ENCODE measurements at places on chromosomes 1 and 21. TPM values are rescaled to one million over a fixed set of nuclear protein-coding genes. Genes with fewer than 3 reads are reported as not detected.

DNA sequence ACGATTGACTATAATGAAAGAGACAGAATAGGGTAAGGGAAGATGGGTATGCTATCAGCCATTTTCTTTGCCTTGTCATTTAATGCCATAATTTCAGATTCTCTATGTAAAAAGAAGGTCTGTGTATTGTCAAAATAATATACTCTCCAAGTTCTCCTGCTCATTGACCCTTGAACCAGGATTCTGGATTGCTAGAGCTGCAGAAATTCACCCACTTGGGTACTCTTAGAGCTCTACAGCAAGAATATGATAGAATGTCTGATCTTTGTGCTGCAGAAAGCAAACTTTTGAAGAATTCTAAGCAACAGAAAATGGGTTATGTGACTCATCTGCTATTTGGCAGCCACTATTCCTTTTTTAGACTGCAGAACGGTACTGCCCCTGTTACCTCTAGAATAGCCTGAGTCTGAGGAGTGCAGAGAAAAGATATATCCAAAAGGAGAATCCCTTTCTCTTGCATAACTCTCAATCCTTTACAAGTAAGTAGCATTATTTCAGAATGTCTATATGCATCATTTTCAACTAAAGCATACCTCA, 78.2 kb upstream of the TENT5C start:
- H3K27me3 ChIP-seq: no peaks in the 10 kb centered on the region
- no peak for DNase-seq
- no peak overlapping the region for H3K4me3 ChIP-seq
- no peaks in the 10 kb centered on the region for H3K4me1 ChIP-seq

GRCh38 chr1:214031267-214031650, 43.5 kb downstream of the PROX1 start:
- no peak for DNase-seq
- H3K27ac ChIP-seq: no peak overlapping the region
- H3K36me3 ChIP-seq: no peaks in the 10 kb centered on the region
- no peaks in the 10 kb centered on the region for H3K4me1 ChIP-seq

DNA sequence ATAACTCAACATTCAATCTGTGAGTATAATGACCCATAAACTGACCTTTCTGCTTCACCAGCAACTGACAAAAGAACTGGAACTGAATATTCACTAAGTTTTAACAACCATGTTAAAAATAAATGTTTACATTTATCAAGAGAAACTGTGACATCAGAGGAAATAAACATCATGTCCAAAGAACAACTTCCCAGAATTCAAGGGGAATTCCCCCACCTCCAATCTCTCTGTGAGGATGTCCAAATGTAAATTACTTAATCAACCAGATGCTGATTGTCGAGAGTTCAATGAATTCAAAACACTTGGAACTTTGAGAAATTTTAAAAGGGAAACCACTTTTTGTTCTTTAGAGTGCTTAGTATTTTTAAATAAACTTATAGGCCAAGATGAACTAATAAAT, 365.6 kb upstream of the ADGRL2 start:
- no peaks in the 10 kb centered on the region for H3K27me3 ChIP-seq
- no peaks in the 10 kb centered on the region for H3K36me3 ChIP-seq
- no peaks in the 10 kb centered on the region for H3K4me1 ChIP-seq
- peak overlapping the region; percentile 33 for H3K27ac ChIP-seq
- no peak overlapping the region for H3K4me3 ChIP-seq

- no peak overlapping the region for H3K4me3 ChIP-seq
- peaks cover 22% of the 10 kb centered on the region for H3K27me3 ChIP-seq
- DNase-seq: no peak
- H3K4me1 ChIP-seq: no peaks in the 10 kb centered on the region
- H3K36me3 ChIP-seq: no peaks in the 10 kb centered on the region
- no peak overlapping the region for H3K27ac ChIP-seq
Observed at GRCh38 chr1:33692206-33693188, 171.4 kb upstream of the HMGB4 start.

DNA sequence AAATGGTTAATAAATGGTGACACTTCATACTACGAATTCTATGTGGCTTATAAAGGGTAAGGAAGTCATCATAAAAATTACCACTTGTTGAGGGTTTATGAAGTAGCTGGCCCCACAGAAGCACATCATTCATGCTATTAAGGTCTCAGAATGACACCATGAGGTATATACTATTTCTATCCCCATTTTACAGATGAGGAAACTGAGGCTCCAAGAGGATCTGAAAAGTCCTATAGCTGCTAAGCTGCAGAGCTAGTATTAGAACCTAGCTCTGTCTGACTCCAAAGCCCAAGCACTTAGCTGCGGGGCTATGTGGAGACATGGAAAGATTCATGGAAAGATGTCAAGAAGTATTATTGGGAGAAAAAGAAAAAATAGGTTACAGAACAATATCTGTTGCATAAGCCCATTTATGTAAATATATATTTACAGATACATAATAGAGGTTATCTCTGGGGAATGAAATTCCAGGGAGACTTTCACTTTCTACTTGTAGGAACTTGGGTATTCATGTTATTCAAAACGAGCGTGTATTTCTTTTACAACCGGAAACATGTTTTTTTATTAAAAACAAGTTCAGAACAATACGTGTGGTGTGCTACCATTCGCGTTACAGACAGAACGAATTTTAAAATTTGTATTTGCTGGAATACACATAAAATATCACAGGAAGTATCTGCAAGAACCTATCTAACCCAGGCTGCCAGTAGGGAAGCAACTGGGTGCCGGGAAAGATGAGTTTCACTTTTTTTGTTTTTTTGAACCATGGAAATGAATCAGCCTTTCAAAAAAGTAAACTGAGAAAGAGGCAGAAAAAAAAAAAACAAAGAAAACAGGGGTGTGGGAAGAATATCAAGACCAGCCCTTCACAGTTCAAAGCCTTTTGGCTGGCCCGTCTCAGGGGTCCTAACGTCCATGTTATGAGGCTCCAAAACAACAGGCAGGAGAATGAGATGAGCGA, 13.4 kb downstream of the SPOCD1 start:
- peak overlapping the region; percentile 1 for H3K27ac ChIP-seq
- no peak overlapping the region for H3K4me3 ChIP-seq
- H3K27me3 ChIP-seq: peaks cover 15% of the 10 kb centered on the region
- no peak for DNase-seq
- H3K36me3 ChIP-seq: no peaks in the 10 kb centered on the region

GRCh38 chr1:7641587-7642417, 129.3 kb upstream of the VAMP3 start:
- H3K27me3 ChIP-seq: no peaks in the 10 kb centered on the region
- DNase-seq: no peak
- H3K4me3 ChIP-seq: no peak overlapping the region
- H3K27ac ChIP-seq: no peak overlapping the region

DNA sequence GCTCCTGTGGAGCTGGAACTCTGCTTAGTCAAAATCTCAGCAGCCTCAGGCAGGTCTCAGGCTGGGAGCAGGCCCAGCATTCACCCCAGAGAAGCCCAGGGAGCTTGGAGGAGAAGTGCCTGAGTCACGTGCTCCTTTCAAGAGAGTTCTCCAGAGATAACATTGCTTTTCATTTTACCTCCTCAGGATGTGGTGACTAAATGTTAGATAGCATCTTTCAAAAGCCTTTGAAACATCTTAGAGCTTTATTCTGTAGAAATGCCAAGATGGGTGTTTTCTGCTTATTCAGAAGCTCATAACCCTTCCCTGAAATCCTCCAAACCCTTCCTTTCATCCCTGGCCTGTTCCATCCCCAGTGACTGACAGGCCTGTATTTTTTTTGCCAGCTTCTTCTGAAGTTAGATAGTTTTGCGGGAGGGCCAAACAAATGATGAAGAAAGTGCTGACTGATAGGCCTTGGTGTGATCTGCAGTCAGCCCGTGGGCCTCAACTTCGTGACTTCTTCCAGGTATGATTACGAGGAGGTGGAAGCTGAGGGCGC, 58.0 kb downstream of the PGM1 start:
- no peak overlapping the region for H3K27ac ChIP-seq
- H3K4me3 ChIP-seq: no peak overlapping the region
- H3K4me1 ChIP-seq: no peaks in the 10 kb centered on the region
- DNase-seq: peak; percentile 39

DNA sequence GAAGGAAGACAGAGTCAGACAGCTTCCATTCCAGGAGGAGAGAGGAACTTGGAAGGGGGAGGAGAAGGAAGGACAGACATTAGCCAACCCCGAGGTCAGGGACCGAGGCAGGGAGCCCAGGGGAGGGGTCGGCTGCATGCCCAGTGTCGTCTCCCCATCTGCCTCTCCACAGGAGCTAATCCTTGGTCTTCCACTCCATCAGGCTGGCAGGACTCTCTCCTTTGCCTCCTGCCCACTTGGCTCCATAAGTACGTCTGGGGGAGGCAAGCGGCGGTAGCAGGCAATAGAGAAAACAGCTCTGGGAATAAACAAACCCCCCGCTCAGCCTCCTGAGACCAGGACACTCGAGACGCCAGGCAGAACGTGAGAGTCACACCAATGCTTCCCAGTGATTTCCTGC, 71.3 kb downstream of the GRIK3 start:
- DNase-seq: no peak
- no peak overlapping the region for H3K27ac ChIP-seq
- H3K27me3 ChIP-seq: no peaks in the 10 kb centered on the region
- H3K4me3 ChIP-seq: no peak overlapping the region

DNA sequence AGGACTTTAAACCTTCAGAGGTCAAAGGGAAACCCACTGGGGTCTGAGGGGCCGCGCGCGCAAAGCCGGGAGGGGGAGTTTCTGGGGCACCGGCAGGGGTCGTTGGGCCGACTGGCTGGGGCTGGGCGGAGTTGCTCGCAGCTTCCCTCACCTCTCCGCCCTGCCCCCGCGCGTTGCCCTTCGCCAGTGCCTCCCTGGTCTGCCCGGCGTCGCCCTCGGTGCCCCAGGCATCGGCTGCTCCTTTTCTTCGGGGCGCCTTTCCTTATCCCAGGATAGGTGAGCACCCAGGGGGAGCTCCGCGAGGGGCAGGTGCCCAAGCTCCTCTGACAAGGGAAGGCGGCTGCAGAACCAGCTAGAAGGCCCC, 390 bp upstream of the NGF start:
- H3K4me3 ChIP-seq: no peak overlapping the region
- no peaks in the 10 kb centered on the region for H3K36me3 ChIP-seq
- H3K27me3 ChIP-seq: peaks cover 16% of the 10 kb centered on the region
- DNase-seq: no peak
- H3K4me1 ChIP-seq: peaks cover 9% of the 10 kb centered on the region
- no peak overlapping the region for H3K27ac ChIP-seq

GRCh38 chr1:17551755-17552234, 12.3 kb downstream of the ARHGEF10L start:
- H3K27ac ChIP-seq: no peak overlapping the region
- H3K4me3 ChIP-seq: no peak overlapping the region
- no peaks in the 10 kb centered on the region for H3K4me1 ChIP-seq

GRCh38 chr1:37892151-37893047, 33.0 kb upstream of the MTF1 start:
- H3K36me3 ChIP-seq: peaks cover 36% of the 10 kb centered on the region
- no peak for DNase-seq
- no peaks in the 10 kb centered on the region for H3K27me3 ChIP-seq
- no peak overlapping the region for H3K27ac ChIP-seq
- no peaks in the 10 kb centered on the region for H3K4me1 ChIP-seq

GRCh38 chr1:155636397-155637153, 26.6 kb downstream of the MSTO1 start:
- peak overlapping the region; percentile 23 for H3K27ac ChIP-seq
- DNase-seq: no peak
- no peaks in the 10 kb centered on the region for H3K27me3 ChIP-seq
- H3K36me3 ChIP-seq: no peaks in the 10 kb centered on the region
- H3K4me3 ChIP-seq: peak overlapping the region; percentile 50
- no peaks in the 10 kb centered on the region for H3K4me1 ChIP-seq

- no peaks in the 10 kb centered on the region for H3K4me1 ChIP-seq
- H3K27me3 ChIP-seq: no peaks in the 10 kb centered on the region
- no peak overlapping the region for H3K27ac ChIP-seq
- no peak for DNase-seq
- no peak overlapping the region for H3K4me3 ChIP-seq
- H3K36me3 ChIP-seq: no peaks in the 10 kb centered on the region
Observed at GRCh38 chr21:26934383-26934782, 32.5 kb downstream of the ADAMTS5 start.

DNA sequence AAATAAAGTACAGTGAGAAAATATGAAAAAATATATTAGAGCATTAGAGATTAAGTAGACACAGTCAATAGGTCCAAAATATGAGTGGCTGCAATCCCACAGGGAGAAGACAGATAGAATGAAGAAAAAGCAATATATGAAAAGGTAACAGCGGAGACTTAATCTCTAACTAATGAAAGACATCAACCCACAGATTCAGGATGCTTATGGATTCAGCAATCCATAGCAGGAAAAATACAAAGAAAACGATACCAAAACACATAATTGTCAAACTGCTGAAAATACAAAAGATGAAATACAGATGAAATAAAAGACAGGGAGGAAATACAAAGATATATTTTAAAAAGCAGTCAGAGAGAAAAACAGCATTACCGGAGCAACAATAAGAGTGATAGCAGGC, 56.7 kb upstream of the SLFNL1 start:
- DNase-seq: no peak
- H3K4me1 ChIP-seq: no peaks in the 10 kb centered on the region
- H3K36me3 ChIP-seq: peaks cover 11% of the 10 kb centered on the region
- H3K27ac ChIP-seq: no peak overlapping the region
- H3K27me3 ChIP-seq: no peaks in the 10 kb centered on the region

GRCh38 chr1:51575406-51576084, 41.3 kb upstream of the OSBPL9 start:
- H3K27me3 ChIP-seq: no peaks in the 10 kb centered on the region
- no peaks in the 10 kb centered on the region for H3K4me1 ChIP-seq
- no peak for DNase-seq
- H3K36me3 ChIP-seq: no peaks in the 10 kb centered on the region

DNA sequence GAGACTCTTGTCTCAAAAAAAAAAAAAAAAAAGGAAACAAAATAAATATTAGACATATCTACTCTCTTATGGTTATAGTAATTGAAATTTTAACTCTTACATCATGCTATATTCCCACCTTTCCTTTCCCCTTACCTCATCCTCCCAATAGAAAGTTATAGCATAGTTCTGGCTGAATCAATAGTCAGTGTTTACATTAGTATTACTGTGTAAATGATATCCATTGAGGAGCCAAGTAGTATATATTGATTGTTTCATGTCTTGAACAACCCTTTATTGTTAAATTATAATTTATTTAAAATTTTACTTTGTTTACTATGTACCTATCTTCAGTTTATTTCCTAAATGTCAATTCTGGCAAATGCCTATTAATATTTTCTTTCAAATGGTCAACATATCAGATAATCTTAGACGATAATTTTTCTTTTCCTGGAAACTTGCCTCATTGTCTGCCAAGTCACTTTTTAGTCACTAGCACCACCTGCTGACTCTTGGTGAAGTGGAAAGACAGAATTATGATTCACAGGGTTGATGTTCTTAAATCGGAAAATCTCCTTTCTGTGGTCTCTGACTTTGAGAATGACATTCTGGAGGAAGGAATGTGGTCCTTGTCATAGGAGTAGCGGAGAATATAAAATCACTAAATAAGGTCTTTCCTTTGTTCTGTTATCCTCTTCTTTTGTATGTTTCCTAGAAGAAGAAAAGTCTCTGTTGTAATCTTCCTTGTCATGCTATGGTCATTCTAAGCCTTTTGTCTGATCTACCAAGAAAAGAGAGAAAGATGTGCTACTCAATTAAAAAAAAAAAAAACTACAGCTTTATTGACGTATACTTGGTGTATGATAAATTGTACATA, 8.6 kb downstream of the HJV start:
- H3K36me3 ChIP-seq: no peaks in the 10 kb centered on the region
- DNase-seq: no peak
- H3K27ac ChIP-seq: no peak overlapping the region
- H3K4me3 ChIP-seq: no peak overlapping the region

The MNDA gene
- 82.3 TPM for total RNA-seq

The FOXD3 gene
- total RNA-seq: not detected

The TAL1 gene
- 9.7 TPM for total RNA-seq

The DIRAS3 gene
- 0.47 TPM for total RNA-seq

The TTC39A gene
- 40.8 TPM for total RNA-seq

All from left lung (tissue), 14 donors.